ENCODE measurements at places on chromosomes 5 and 9.

- DNase-seq = no peak
Observed at GRCh38 chr9:89983411-89983810, 378.6 kb downstream of the GADD45G start.

GRCh38 chr9:37197158-37198038, 77.0 kb downstream of the ZCCHC7 start:
- no peak for DNase-seq

GRCh38 chr5:157219491-157220271, 39.0 kb downstream of the ITK start:
- DNase-seq = no peak

- no peak for DNase-seq
Observed at GRCh38 chr9:68727636-68728035, 22.6 kb downstream of the PIP5K1B start.

DNA sequence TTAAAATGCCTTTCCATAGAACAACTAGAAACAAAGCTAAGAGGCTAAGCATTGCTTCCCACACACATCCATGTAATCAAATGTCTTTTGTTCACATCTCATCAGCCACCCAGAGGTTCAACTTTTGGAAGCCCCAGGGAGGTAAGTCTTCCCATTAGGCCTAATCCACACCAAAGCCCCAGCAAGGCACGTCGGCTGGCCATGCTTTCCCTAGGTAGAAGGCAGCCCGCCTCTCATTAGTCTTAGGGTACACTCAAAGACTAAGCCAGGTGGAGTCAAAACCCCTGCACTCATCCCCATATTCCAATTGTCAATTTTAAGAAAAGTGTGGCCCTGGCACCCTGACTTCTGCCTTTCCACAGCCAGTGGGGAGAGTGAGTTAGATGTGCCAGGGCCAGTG, 87.9 kb downstream of the ATPSCKMT start:
- DNase-seq = no peak

DNA sequence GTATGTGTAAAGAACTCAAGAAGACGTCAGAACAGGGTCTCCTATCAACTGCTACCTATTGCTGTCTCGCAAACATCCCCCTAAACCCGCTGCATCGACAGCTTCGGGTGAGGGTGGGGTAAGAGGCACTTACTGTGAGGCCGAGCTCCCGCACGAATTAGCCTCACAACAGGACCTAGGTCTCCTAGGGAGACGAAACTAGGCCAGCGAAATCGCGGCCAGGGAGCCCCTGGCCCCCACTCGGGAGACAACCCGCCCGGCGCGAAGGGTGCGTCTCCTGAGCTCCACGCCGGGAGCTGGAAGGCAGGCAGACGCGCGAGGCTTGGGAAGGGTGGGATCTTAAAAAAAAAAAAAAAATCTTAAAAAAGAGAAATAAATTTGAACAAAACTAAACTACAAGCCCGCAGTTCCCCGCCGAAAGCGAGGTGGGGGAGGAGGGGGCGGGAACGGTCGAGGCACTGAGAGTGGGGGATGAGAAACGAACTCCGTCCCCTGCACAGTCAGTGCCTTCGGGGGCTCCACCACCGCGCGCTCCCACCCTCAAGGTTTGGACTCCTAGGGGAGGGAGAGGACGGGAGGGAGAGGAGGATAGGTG, 33.0 kb upstream of the NFIB start:
- no peak for DNase-seq

All from anterior cingulate cortex (tissue), 58 donors.